H9 (cell line): ENCODE measurements at places on chromosomes 3 and 15. TPM values are rescaled to one million over a fixed set of nuclear protein-coding genes. Genes with fewer than 3 reads are reported as not detected.

The KBTBD13 gene
- total RNA-seq, result not detected in 2 replicates

The VEPH1 gene
- 7.7 and 7.9 TPM in 2 replicates for total RNA-seq

The OSBPL10 gene
- total RNA-seq, result 42.7 and 46.7 TPM in 2 replicates

The MASP1 gene
- 1.0 and 1.1 TPM in 2 replicates for total RNA-seq

The SUMF1 gene
- total RNA-seq, result 9.5 and 10.6 TPM in 2 replicates

- H3K27me3 ChIP-seq, result no peaks in the 10 kb centered on the region
- no peaks in the 10 kb centered on the region for H3K4me1 ChIP-seq
- peak overlapping the region; percentile 99 for H3K4me3 ChIP-seq
Observed at GRCh38 chr3:47283193-47283537, 421 bp downstream of the KLHL18 start.

The ATP10A gene
- total RNA-seq, result 3.9 and 4.4 TPM in 2 replicates

DNA sequence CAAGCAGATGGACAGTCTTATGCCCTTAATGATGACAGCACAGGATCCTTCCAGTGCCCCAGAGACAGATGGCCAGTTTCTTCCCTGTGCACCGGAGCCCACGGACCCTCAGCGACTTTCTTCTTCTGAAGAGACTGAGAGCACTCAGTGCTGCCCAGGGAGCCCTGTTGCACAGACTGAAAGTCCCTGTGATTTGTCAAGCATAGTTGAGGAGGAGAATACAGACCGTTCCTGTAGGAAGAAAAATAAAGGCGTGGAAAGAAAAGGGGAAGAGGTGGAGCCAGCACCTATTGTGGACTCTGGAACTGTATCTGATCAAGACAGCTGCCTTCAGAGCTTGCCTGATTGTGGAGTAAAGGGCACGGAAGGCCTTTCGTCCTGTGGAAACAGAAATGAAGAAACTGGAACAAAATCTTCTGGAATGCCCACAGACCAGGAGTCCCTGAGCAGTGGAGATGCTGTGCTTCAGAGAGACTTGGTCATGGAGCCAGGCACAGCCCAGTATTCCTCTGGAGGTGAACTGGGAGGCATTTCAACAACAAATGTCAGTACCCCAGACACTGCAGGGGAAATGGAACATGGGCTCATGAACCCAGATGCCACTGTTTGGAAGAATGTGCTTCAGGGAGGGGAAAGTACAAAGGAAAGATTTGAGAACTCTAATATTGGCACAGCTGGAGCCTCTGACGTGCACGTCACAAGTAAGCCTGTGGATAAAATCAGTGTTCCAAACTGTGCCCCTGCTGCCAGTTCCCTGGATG lies 198.7 kb downstream of the AKAP13 start:
- no peak for DNase-seq
- no peaks in the 10 kb centered on the region for H3K27me3 ChIP-seq
- peaks cover 37% of the 10 kb centered on the region for H3K36me3 ChIP-seq
- H3K4me3 ChIP-seq, result no peak overlapping the region
- no peaks in the 10 kb centered on the region for H3K4me1 ChIP-seq

DNA sequence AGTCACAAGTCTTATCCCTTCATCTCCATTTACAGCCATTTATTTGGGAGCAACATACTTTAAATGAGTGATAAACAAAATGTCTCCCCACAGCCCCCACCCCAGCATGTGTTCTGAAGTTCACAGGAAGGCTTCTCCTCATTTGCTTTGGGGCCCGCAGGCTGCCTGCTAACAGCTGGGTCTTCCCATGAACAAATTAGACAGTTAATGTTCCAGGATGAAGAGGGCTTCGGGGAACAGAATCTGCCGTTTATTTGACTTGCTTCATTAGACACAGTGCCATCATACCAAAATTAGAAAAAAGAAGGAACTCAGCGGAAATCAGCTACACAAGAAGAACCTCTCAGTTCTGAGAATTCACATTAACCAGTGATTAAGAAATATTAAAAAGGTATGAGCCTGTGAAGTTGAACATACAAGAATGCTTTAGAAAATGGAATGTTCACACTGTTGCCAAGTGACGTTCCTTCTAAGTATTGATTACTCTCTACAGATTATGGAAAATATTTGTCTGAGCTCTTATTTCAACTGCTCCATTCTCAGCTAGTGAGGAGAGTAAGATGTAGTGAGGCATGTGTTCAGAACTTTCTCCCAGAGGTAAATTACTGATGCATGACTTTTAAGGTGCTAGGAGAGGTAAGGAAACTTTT lies 107.5 kb upstream of the THBS1 start:
- no peak overlapping the region for H3K4me3 ChIP-seq
- H3K27me3 ChIP-seq, result no peaks in the 10 kb centered on the region
- peaks cover 9% of the 10 kb centered on the region; the same call in 1 of the 2 replicates for H3K36me3 ChIP-seq
- no peak for DNase-seq

DNA sequence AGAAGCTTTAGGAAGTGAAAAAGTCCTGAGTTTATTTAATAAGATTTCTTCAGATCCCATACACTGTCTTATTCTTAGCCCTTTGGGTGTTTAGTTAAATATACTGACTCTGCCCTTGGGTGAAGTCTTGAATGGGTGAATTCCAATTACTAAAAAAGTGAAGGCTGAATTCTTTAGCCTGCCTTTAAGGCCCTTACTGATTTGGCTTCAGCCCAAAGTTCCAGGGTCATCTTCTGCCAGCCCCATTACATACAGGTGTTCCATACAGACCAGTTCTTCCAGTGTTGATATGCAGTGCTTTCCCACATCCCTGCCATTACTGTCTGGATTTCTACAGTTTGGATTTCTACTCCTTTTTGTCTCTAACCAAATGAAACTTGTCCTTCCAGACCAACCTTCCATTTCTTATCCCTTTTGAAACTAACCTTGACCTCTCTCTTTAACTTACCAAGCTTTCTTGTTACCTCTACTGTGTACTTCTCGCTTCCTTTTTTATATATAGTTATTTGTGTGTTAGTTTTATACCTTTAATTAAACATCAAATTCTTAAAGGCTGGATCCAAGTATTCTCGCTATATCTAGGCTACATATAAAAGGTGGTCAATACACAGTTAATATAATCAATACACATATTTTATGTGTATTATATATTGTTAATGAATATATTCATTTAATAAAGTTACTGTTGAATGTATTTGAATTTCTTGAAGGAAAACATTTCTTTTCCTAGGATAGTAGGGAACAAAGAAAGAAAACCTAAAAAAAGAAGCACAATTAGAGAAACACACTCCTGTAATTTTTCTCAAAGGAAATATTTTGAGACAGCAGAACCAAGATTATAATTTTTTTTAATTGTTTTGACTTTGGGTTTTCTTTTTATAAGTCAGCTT lies 15.0 kb downstream of the MBNL1 start:
- H3K4me3 ChIP-seq, result no peak overlapping the region
- DNase-seq, result no peak
- H3K4me1 ChIP-seq, result peaks cover 2% of the 10 kb centered on the region; the same call in 1 of the 2 replicates
- H3K27me3 ChIP-seq, result no peaks in the 10 kb centered on the region

GRCh38 chr3:128395500-128396162 lies 71.1 kb downstream of the DNAJB8 start:
- no peaks in the 10 kb centered on the region for H3K27me3 ChIP-seq
- no peak overlapping the region for H3K27ac ChIP-seq
- no peaks in the 10 kb centered on the region for H3K36me3 ChIP-seq
- no peaks in the 10 kb centered on the region for H3K4me1 ChIP-seq
- H3K4me3 ChIP-seq, result no peak overlapping the region

The RMDN3 gene
- total RNA-seq, result 24.9 and 28.3 TPM in 2 replicates

DNA sequence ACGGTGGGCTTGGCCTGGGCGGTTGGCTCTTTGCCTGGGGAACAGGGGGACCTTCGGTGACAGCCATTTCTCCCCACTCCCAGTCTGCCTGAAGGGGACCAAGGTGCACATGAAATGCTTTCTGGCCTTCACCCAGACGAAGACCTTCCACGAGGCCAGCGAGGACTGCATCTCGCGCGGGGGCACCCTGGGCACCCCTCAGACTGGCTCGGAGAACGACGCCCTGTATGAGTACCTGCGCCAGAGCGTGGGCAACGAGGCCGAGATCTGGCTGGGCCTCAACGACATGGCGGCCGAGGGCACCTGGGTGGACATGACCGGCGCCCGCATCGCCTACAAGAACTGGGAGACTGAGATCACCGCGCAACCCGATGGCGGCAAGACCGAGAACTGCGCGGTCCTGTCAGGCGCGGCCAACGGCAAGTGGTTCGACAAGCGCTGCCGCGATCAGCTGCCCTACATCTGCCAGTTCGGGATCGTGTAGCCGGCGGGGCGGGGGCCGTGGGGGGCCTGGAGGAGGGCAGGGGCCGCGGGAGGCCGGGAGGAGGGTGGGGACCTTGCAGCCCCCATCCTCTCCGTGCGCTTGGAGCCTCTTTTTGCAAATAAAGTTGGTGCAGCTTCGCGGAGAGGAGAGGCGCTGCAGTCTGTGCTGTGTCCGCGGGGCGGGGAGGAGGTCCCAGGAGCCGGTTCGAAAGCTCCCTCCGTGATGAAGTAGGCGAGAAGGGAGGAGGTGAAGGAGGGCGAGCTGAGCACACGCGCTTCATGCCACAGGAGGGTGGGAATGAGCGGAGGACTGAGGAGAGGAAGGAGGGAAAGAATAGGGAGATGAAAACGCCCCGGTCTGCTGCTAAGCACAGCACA lies 9.6 kb downstream of the CLEC3B start:
- no peaks in the 10 kb centered on the region; the same call in 1 of the 2 replicates for H3K4me1 ChIP-seq
- peak; percentile 56 for DNase-seq
- H3K27ac ChIP-seq, result no peak overlapping the region
